ENCODE measurements at places on chromosomes 4 and X.

DNA sequence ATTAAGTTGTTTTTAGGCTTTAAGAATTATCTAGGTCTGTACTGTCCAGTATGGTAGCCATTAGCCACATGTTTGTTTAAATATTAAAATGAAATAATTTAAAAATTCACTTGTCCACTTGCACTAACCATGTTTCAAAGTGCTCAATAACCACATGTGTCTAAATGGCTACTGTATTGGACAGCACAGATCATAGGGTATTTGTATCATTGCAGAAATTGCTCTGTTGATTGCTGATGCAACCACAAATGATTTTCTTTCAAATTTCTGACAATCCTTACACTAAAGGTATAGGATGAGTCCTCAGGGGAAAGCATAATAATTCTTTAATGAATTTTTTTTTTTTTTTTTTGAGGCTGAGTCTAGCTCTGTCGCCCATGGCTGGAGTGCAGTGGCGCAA is 84.9 kb downstream of the KDM6A start:
- no peak for DNase-seq

DNA sequence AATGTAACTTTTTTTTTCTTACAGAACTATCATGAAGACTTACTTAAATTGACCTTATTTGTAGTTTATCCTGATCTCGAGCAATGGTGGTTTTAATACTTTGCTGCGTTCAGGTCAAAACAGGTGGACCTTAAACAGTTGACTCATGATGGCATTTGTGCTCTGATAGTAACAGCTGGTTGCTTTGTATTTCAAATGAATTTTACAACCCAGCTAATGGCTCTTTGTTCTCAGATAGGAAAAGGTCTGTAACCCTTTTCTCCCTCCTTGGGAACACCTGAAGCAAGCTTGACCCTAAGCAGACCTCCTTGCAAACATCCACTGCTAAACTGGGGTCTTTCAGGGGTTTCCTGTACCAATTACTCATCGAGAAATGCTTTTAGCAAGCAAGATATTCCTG is 79.2 kb downstream of the F11 start:
- no peak for DNase-seq

GRCh38 chrX:126701380-126701779 is 118.1 kb upstream of the PRR32 start:
- peak; percentile 29 for DNase-seq

- no peak for DNase-seq
Measured at GRCh38 chrX:153973127-153974002, 811 bp downstream of the TMEM187 start.

DNA sequence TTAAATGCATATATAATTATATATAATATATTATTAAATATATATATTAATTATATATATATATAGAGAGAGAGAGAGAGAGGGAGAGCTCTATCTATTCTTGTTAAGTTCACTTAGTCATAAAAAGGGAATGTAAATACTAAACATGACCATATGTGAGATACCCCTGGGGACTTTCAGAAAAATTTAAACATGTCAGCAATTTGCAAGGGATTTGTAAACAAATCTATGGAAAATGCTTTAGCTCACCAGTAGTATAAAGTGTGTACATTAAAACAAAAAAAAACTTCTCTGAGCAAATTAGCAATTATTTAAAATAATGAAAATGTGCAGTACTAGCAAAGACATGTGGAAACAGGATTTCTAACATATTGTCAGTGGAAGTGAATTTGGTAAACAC is 1755.5 kb downstream of the PCDH19 start:
- DNase-seq: no peak

GRCh38 chr4:6059375-6059805 is 41.2 kb upstream of the C4orf50 start:
- no peak for DNase-seq

GRCh38 chr4:112371361-112371760 is 74.2 kb downstream of the ALPK1 start:
- DNase-seq: no peak

DNA sequence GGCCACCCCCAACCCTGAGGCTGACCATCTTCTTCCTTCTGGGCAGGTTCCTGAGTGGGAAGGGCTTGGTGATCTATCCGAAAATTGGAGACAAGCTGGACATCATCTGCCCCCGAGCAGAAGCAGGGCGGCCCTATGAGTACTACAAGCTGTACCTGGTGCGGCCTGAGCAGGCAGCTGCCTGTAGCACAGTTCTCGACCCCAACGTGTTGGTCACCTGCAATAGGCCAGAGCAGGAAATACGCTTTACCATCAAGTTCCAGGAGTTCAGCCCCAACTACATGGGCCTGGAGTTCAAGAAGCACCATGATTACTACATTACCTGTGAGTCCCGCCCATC is 9.7 kb downstream of the EFNB1 start:
- DNase-seq: no peak

GRCh38 chr4:73193155-73193554 is 65.4 kb downstream of the ANKRD17 start:
- DNase-seq: no peak

DNA sequence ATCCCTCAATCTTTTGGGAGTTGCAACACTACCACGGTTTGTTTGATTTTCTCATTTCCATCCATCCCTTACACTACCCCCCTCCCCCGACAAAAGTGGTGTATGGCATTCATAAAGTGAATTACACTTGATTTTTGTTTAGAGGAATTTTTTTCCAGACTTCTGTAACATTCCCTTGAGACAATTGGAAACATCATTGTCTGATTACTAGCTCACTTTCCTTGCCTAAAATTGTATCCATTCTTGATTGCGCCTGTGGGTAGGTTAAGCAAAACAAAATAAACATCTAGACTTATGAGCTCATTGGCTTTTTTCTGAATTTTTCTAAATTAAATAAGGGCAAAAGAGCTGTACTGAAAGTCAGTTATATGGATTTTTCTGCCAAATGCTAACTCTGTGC is 3.5 kb downstream of the GPC3 start:
- DNase-seq: no peak

GRCh38 chr4:99670409-99671073 is 12.9 kb upstream of the C4orf54 start:
- DNase-seq: no peak

DNA sequence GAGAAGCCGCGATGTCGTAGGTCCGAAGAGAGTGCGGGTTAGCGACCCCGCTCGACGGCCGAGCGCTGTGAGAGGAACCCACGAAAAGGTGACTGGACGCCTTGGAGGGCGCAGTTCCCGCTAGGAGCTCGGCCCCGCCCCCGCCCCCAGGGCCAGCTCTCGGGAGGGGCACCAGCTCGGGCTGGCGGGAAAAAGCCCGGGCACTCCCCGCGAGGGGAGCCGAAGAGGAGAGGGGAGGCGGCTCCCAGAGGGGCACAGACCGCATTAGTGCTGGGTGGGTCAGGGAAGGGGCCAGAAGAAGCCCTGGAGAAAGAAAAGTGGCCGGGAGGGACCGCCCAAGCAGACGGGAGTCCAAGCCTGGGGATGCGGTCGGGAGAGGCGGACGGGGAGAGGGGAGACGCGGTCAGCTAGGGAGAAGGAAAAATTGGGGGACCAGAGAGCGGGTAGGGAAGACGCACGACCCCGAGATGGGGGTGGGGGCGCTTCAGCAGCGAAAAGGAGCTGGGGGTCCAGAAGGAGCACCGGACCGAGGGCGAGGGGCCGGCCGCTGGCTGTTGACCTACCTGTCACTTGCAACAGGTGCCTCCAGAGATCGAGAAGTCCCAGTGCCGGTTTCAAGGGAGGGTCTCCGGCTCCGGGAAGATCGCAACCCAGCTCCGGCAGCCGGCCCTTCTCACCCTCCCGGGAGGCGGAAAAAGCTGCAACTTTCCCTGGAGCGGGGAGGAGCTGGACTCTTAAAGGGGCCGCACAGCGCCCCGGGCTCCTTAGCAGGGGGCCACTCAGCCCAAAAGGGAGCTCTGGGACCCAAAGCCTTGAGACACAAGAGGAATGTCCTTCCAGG is at the start of gene SYTL4:
Gene SYTL4 (minus strand): TSS at position 681 of the 841 bp plus-strand sequence. CDS start 30,084 bp downstream, outside the sequence.
- DNase-seq: peak; percentile 2

GRCh38 chrX:10892621-10893225 is 218.4 kb upstream of the HCCS start:
- DNase-seq: no peak

GRCh38 chrX:121579016-121579760 is 531.8 kb downstream of the GLUD2 start:
- DNase-seq: no peak

- no peak for DNase-seq
Measured at GRCh38 chr4:19983072-19983471, 268.6 kb upstream of the SLIT2 start.

DNA sequence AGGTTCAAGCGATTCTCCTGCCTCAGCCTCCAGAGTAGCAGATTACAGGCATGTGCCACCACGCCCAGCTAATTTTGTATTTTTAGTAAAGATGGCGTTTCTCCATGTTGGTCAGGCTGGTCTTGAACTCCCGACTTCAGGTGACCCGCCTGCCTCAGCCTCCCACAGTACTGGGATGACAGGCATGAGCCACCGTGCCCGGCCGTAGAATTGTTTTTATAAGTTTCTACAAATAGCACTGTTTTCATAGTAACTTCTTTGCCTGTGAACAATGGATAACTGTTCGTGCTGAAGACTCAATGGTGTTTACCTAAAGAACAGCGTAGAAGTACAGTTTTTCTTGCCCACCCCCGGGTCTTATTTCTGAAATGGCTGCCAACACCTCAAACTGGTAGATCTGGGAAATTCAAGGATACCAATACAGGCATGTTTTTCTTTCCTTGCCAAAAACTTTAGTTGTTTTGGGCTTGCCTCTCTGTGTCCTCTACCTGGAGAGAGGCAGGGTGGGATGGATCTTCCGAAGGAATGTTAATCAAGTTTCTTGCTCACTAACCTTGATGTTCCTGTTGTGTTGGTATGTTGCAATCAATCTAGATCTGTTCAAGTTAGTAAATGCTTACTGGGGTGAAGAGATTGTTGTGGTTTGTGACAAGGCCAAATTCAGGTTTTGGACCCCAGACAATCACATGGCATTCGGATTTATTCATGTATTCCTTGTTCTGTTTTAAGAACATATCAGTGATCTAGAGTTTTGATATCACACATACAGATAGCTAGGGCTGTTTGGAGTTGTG is 2.8 kb upstream of the RUFY3 start:
- DNase-seq: no peak

GRCh38 chr4:89894649-89895550 is at the start of gene MMRN1:
Gene MMRN1, plus strand, starts transcription at chr4:89894854. Its CDS starts 118 bp downstream, at chr4:89894972.
- no peak for DNase-seq

DNA sequence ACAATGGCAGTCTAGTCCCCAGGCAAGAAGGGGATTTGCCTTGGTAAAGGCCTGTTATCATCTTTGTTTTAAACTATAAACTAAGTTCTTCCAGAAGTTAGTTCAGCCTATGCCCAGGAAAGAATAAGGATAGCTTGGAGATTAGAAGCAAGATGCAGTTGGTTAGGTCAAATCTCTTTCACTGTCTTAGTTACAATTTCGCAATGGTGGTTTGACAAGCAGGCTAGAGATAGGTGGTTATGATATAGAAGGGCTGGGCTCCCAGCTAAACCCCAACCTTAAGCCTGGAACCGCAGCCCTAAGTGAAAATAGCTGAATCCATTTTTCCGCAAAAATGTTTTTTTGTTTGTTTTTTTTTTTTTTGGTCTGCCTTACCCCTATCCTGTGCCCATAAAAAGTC is 41.8 kb upstream of the NEIL3 start:
- DNase-seq: no peak

GRCh38 chr4:12579172-12579571 is 905.0 kb downstream of the RAB28 start:
- DNase-seq: no peak

GRCh38 chr4:111957116-111957515 is 188.1 kb upstream of the FAM241A start:
- no peak for DNase-seq

DNA sequence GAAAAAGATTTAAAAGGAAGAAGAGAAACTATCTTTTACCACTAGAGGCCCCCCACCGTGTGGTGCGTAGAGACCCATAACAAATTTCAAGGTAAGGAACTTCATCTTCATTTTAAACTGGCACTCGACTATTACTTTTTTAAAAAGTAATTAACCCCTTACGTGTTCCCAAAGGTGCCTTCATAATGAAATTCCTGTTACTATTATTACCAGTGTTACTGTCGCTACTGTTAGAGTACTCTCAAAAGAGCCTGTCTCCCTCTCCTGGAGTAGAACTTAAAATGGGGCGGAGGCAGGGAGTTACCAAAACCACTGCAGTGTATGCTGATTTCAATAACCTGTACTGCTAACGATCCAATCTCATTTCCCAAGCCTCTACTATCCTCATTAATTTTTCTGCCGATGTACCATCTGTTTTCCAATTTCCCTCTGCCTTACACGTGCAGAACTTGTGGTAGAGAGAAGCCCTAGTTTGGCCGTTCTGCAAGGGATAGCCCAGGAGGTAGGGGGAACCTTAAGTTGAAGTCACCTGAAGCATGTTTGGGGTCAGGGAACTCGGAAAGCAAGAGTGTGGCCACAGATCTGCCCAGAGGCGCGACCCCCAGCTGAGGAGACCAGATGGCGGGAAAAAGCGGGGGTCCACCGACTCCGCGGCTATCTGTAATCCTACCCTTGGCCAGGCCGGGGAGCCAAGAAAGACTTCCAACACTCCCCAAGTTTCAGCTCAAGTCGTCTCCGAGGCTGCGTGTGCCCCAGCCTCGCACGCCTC is 720 bp upstream of the STK26 start:
- peak; percentile 16 for DNase-seq

DNA sequence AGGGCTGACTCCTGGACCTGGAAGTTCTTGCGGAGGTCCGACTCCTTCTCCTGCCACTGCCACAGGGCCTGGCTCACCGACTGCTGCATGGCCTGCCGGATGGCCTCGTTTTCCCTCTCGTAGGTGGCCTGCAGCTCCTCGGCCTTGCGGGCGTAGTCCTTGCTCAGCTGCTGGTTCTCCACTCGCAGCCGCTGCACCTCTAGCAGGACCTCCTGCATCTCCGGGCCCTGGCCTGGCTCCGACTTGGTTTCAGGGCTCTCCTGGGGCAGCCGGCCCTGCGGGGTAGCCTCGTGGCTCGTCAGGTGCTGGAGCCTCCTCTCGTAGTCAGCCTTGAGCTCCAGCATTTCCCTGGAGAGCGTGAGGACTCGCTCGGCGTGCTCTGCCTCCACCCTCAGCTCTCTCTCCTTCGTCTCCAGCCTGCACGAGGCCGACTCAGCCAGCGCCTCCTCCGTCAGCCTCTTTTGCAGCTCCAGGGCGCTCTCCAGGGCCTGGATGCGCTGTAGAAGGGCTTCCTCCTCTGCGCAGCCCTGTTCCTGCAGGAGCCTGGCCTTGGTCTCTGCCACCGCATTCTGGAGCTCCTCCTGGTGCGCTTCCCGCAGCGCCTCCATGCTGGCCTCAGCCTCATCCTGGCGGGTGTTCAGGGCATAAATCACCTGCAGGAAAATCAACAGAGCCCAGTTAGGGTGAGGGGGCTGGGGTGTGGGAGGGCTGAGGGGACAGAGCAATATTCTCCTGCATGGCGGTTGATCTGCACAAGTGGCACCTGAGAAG is 72.2 kb downstream of the FAM184B start:
- no peak for DNase-seq

Data from Caki2 (cell line).